ENCODE measurements at places on chromosomes 4 and X.
A peak's percentile ranks its signal among the peaks of the same experiment; 100 is the strongest.

GRCh38 chr4:123386609-123387008 is 10.0 kb upstream of the SPRY1 start:
- no peak for DNase-seq

GRCh38 chr4:17128268-17128667 is 229.8 kb upstream of the LDB2 start:
- no peak for DNase-seq

DNA sequence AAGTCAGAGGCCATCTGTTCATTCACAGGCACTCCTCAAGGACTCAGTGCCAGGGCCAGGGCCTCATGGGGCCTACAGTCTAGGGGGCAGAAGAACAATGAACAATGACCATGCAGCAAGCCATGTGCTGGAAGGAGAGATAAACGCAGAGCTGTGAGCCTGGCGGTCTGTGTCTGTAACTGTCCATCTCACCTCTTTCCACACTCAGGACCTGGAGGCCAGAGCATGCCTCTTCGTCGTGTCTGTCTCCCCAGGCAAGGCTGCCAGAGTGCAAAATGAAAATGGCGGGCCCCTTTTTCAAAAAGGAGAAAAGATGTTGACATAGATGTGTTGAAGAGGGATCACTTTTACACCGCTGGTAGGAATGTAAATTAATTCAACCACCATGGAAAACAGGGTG is 78.5 kb downstream of the MSX1 start:
- no peak for DNase-seq

DNA sequence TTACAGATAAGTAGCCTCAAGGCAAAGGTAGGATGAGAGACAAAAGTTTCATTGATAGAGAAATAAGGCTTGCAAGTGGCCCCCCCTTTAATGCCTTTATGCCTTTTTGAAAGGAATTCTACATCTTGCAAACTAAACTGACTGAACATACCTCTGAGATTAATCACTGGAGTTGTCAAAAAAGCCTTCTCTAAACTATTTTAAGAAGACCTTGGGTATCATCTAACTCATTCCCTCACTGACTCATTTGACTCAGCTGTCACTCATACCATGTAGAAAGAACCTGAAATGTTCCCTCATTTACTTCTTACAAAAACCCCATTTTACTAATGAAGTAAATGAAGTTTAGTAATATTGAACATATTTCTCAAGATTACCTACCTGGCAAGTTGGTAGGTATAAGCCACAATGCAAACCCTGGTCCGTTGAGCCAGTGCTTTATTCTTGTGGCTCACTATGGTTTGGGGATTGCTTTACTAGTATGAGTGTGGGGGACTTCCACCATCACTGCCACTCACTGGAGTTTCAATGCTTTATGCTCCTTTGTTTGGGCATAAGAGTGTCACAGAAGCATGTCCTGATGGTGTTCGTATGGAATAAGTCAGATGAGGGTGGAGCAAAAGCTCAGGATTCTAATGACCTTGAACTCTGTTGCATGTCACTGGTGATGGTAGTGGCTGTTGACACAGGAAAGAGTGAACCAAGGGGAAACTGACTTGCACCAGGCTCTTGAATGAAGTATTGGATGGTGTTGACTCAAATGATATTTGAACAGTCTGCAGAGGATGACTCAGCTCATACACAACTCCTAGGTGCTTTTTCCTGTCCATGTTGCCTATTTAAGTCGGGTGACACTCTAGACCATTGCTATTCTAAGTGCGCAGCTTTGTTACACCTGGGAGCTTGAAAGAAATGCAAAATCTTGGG is 305.5 kb upstream of the EMCN start:
- DNase-seq: no peak

DNA sequence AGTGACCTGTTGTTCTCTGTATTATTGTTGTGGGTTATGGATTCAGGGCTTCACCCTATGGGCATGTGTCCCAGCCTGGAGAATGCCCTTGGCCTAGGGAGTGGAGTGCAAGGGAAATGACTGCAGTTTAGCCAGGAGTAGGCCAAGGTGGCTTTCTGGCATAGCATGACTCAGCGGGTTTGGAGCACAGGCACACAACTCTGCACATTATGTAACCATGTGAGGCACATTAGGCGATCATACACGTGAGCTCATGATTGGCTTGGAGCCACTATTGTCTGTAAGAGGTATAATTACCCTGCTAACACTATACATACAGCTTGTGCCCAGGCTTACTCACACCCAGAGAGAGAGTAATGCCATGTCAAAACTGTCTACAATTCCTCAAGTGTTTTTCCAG is 35.1 kb upstream of the TACR3 start:
- no peak for DNase-seq

- DNase-seq: peak; percentile 14
Observed at GRCh38 chrX:129831091-129831885, 12.4 kb downstream of the ZDHHC9 start.

- DNase-seq: no peak
Observed at GRCh38 chr4:8402181-8402597, 38.3 kb downstream of the ACOX3 start.

DNA sequence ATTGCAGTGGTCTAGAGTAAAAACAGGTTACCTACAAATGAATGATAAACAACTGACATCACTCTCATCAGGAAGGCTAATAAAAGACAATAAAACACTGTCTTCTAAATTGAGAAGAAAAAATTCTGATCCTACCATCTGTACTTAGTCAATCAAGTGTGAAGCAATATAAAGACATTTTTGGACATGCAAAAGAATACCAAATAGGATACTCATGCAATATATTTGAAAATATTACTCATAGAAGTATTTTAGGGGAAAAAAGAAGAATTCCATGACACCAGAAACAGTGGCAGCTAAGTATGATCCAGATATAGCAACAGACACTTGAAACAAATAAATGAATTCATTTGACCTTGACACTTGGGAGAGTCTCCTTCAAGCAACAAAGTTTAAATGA is 63.8 kb upstream of the FAM120C start:
- no peak for DNase-seq

- DNase-seq: peak; percentile 86
Observed at GRCh38 chr4:134544303-134544770, 342.7 kb upstream of the PABPC4L start.
